GM13977 (cell line): ENCODE measurements at places on chromosomes 4 and X.

DNA sequence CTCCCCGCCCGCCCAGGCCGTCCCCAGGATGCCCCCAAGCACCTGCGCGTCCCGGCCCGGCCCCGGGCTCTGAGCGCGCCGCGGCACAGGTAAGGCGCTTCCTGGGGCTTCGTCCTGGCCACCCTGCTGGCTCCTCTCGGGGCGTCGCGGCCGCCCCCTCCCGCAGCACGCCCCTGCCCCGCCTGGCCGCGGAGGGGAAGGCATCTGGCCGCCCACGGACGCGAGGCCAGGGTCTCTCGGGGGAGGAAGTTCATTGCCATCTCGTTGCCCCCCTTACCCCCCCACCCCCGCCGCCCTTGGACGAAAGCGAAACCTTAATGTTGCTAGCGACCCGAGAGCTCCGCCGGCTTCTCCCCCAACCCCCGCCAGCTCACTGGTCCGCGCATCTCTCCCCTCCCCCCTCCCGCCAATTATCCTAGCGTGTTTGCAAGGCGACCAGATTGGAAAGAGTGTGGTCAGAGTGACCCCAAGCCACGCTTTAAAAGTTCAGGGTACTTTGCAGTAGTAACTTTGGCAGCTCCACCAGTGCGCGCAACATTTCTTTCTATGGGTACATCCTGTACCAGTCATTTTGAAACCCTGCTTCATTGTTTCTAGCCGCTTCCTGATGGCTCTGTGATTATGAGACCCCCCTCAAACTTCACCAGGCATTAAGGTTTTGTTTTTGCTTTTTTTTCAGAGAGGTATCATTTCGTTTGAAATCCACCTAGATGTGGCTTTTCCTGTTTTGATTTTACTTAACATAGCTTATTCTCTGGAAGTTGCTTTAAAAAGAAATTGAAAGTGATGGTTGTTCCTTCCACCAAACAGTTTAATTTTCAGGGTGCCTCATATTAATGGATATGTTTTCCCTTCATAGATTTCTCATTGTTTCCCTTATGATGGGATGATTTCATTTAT lies 626 bp downstream of the TBC1D1 start:
- peak; percentile 80 for DNase-seq

DNA sequence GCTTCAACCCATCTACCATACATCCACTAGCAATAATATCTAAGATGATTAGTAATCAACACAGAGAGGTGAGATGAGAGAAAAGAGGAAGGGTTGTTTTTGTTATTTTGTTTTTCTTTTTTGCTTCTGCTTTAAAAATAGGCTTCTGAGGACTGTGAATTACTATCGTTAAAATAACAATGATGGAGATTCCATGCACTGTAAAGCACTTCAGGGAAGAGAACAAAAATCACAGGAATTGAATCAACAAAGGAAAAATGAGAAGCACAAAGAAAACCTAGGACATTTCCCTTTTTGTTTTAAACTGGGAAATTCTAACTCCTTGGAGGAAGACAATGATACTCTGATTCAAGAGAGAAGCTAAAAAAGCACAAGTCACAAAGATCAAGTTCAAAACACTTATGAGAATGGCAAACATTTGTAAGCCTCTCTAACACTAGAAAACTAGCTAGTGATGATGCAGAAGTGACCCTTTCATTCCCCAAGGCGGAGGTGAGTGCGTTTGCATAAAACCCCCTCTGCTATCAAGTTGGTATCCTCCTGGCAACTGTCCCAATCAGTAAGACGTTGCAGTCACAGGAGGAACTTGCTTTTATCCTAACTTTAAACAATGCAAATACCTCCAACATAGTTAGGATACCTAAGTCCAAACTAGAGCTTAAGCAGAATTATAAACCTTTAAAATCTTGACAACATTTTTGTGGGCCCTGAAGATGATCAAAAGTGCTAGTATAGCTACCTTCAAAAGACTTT lies 308.5 kb downstream of the CAMK2D start:
- DNase-seq = no peak

- no peak for DNase-seq
Measured at GRCh38 chrX:12802741-12803140, 11.5 kb downstream of the PRPS2 start.

GRCh38 chr4:123037804-123038203 lies 115.4 kb upstream of the NUDT6 start:
- no peak for DNase-seq

DNA sequence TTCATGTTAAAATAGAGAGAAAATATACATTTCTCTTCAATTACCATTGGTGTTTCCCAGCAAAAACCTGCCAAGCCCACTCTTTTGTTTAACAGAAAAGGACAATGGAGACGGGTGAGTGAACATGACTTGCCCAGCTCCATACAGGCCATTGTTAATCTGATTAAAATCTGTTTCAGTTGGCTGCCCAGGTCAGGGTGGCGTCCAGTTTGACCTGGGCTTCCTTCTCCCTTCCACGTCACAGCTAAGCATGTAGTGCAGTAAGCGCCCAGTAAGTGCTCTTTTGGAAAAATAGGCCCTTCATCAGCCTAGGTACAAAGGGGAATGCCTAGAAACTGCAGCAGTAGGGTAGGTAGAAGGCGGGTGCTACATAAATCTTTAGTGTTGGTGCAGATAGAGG lies 1.5 kb upstream of the PORCN start:
- DNase-seq = no peak

DNA sequence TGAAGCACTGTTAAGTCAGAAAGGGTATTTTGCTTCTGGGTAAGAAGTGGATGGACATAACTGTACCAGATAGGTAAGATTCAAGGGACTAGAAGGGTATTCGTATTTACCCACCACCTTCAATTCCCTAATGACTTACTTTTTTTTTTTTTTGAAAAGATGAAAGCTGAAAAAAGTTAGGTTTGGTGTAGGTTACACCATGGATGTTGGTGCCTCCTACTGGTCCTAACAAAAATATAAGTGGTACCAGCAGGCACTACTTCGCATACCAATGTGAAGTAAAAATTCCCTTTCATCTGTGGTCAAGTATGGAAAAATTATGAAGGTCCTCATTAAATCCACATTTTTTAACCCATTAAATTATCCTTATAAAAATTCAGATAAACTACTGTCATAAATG lies 7.2 kb downstream of the ANKRD17 start:
- DNase-seq = no peak

- no peak for DNase-seq
Measured at GRCh38 chr4:98496152-98496845, 162.1 kb downstream of the TSPAN5 start.

GRCh38 chr4:170230242-170230641 lies 140.5 kb upstream of the AADAT start:
- no peak for DNase-seq

- no peak for DNase-seq
Measured at GRCh38 chrX:18889346-18890048, 94.4 kb downstream of the PHKA2 start.

DNA sequence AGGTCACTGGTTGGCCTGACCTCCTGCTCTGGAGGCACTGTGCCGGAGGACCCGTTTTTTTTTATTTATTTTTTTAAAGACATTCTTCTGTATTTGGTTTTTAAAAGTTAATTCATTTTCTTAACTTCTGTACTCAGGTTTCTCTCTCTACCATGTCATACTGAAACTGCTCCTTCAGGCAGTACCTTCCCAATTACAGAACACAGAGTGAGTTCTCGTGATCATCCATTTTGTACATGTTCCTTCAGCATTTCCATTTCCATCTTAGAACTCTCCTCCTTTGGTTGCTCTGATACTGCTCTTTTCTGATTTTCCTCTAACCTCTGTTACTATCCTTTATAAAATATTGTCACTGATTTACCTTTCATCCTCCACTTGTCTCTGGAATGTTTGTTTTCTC lies 17.9 kb downstream of the UBE2K start:
- peak; percentile 56 for DNase-seq

DNA sequence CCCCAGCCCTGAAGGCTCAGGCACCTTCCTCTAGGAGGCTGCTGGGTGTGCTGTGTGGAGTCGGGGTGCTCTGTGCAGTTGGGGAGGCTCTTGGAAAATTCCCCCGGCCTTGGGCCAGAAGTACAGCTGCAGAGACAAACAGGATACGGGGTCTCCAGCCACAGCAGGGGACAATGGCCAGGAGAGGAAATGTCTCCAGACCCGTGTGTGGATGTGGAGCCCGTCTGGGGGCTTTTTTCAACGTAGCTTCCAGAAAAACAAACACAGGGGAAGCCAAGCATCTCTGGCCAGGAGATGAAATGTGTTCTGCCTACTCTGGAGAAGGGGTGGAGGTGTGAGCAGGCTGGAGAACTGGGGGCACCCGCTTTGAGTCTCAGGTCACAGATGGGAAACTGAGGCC lies 3.7 kb upstream of the SH3TC1 start:
- DNase-seq = no peak

DNA sequence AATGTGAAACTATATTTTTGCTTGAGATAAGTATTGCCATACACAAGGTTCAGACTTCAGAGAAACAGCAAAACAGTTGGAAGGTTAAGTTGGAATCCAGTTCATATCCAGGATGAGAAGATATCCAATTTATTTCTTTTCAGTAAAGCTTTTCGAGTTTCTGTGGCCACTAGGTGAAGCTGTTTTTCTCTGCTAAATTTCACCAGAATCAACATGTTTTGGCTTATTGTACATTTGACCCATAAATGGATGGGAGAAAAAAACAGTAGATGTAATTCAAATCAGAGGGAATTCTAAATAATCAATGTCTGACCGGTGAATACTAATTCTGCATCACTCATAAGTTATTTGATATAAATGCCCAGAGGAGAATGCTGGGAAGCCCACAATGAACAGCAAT lies 9.1 kb upstream of the METTL14 start:
- no peak for DNase-seq

- DNase-seq = no peak
Measured at GRCh38 chrX:41339148-41339547, 5.2 kb downstream of the DDX3X start.
